ENCODE measurements at places on chromosomes 13 and 19. TPM values are rescaled to one million over a fixed set of nuclear protein-coding genes. Genes with fewer than 3 reads are reported as not detected.

DNA sequence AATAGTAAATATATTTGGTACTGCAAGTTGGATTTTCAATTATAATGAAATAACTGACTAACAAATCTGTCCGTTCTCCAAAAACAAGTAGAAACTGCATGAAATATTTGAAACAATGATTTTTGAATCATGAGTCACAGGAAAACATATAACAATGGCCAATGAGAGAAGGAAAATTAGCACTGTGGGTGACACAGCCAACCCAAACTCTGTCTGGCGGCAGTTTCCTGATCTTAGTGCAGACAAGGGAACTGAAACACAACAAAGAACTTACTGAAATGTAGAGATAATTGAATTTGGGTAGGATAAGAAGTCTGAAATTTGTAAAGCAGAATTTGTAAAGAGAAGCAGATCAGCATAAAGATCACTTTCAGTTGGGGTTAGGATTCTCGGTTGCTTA is 2743.3 kb upstream of the PCDH20 start:
- no peak overlapping the region for H3K4me3 ChIP-seq
- no peak overlapping the region for H3K27ac ChIP-seq
- no peaks in the 10 kb centered on the region for H3K4me1 ChIP-seq
- H3K36me3 ChIP-seq, result no peaks in the 10 kb centered on the region
- H3K27me3 ChIP-seq, result no peaks in the 10 kb centered on the region

DNA sequence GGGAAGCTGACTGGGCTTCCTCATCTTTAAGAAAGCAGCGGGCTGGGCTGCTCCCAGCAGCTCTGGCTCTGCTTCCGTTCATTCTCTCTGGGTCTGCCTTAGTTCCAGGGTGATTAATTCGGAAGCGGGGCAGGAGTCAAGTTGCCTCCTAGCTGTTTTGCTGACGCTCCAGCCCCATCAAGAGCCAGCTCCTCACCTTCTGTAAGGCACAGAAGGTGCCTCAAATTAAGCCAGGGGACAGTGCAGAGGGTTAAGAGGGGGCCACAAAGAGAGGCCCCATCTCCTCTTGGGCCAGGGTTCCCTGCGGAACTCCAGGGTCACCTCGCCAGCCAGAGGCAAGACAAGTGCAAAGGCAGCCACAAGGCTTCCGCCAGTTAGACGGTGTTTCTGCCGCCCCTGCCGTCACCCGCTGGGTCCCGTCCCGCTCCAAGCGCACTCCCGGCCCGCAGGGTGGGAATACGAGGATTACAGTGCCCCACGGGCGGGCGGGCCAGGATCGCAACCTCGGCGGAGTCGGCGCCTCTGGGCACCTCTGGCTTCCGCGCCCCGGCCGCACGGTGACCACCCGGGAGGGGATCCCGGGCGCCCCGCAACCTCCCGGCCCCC is 508 bp downstream of the SLC15A1 start:
- no peaks in the 10 kb centered on the region for H3K36me3 ChIP-seq
- peaks cover 15% of the 10 kb centered on the region for H3K4me1 ChIP-seq
- peaks cover 24% of the 10 kb centered on the region for H3K27me3 ChIP-seq
- no peak for DNase-seq
- H3K27ac ChIP-seq, result no peak overlapping the region

DNA sequence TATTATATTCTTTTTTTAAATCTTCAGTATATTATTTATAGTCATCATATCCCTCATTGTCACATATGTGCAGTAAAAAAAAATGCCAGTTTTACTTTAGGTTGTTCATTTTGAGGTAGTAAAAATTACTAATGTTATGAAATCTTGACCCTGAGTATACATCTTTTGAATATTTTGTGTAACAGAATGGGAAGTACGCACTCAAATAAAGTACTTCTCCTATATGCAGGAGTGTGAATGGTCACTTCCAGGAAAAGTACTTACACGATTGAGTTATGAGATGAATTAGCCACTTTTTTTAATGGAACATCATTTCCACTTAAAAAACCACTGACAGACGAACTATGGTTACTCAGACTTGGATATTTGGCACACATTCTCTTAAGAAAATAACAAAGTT is 58.5 kb downstream of the C13orf42 start:
- DNase-seq, result no peak
- no peaks in the 10 kb centered on the region for H3K27me3 ChIP-seq
- H3K4me1 ChIP-seq, result no peaks in the 10 kb centered on the region
- H3K36me3 ChIP-seq, result no peaks in the 10 kb centered on the region
- H3K4me3 ChIP-seq, result no peak overlapping the region

DNA sequence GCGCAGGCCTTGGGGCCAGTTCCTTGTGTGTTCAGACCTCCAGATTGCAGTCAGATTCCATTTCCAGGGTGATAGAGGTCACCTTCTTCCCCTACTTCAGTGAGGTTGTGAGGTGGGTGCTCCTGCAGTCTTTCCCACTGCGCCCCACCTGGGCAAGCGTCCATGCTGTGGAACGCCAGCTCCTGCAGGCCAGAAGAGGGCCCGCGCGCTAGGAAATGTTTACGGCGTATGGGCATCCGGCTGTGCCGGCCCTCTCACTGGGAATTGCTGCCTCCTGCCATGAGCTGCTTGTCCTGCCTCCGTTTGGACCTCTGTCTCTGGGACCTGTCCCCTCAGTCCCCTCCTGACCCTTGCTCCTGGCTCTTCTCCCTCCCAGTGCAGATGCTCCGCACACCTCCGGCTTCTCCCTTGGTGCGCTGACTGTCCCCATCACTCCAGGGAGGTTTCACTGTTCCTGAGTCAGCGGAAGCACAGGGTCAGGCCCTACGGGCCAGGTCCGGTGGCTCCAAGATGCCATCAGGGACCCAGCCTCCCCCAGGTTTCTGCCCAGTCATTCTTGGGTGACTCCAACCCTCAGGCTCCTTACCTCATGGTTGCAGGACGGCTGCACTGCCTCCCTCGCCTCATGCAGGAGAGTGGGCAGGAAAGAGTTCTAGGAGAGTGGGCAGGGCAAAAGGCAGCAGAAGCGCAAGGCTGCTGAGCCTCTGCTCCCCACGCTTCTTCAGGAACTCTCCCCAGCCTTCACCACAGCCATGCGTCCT is 56.6 kb downstream of the SMARCA4 start:
- peaks cover 59% of the 10 kb centered on the region for H3K36me3 ChIP-seq
- H3K4me3 ChIP-seq, result no peak overlapping the region
- H3K27me3 ChIP-seq, result no peaks in the 10 kb centered on the region

DNA sequence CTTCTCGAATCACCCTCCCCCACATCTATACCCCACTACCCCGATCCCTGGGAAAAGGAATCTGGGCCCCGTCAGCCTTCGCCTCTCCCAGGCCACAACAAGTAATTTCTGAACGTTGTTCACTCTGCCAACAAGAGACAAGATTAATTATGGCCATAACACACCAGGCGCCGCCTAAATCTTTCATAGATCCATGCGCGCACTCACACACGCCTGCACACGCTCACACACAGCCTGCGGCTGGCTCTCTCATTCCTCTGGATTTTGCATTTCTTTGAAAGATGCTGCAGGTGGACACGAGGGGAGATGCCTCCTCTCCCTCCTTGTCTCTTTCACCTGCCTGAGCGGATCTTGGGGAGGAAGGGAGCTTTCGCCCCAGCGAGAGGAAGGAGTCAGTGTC is 17.1 kb downstream of the ZNRF4 start:
- H3K4me3 ChIP-seq, result no peak overlapping the region
- peaks cover 3% of the 10 kb centered on the region for H3K4me1 ChIP-seq
- H3K36me3 ChIP-seq, result no peaks in the 10 kb centered on the region
- DNase-seq, result no peak

GRCh38 chr19:16025108-16026101 is 50.9 kb upstream of the TPM4 start:
- no peaks in the 10 kb centered on the region for H3K27me3 ChIP-seq
- H3K27ac ChIP-seq, result no peak overlapping the region
- H3K4me3 ChIP-seq, result no peak overlapping the region
- no peaks in the 10 kb centered on the region for H3K36me3 ChIP-seq
- DNase-seq, result no peak
- H3K4me1 ChIP-seq, result no peaks in the 10 kb centered on the region

DNA sequence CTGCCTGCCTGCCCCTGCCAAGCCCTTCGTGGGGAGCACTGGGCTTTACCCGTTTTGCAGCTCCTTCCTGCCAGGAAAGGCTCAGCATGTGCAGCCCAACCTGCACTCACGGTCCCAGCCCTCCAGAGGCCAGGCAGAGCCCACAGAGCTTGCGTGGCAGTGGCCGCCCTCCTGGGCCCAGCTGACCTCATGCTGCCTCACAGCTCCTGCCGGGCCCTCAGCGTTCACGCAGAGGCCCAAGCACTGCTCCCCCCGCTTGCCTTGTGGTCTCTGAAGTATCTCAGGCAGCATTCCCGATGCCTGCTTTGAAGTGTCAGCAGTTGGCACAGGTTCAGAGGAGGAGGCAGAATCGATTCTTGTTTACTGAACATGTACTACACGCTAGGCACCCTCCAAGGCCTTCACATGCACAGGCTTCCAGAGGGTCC is 32.5 kb downstream of the CAPN12 start:
- H3K27ac ChIP-seq, result peak overlapping the region; percentile 96
- H3K36me3 ChIP-seq, result peaks cover 52% of the 10 kb centered on the region
- DNase-seq, result no peak
- no peak overlapping the region for H3K4me3 ChIP-seq
- no peaks in the 10 kb centered on the region for H3K27me3 ChIP-seq

DNA sequence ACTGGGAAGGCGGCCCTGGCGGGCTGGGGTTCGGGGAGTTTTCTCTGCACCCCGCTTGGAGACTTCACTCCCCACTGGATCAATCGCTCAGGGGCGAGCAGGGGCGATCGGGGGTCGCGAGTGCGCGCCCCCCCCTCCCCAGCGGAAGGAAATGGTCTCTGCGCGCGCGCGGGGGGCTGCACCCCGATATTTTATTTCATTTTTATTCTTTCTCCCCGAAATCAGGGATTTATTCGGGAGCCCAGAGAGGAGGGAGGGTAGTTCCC is 421 bp downstream of the ARID3A start:
- peak overlapping the region; percentile 82 for H3K4me3 ChIP-seq
- peak overlapping the region; percentile 88 for H3K27ac ChIP-seq
- DNase-seq, result no peak
- peaks cover 3% of the 10 kb centered on the region for H3K27me3 ChIP-seq

DNA sequence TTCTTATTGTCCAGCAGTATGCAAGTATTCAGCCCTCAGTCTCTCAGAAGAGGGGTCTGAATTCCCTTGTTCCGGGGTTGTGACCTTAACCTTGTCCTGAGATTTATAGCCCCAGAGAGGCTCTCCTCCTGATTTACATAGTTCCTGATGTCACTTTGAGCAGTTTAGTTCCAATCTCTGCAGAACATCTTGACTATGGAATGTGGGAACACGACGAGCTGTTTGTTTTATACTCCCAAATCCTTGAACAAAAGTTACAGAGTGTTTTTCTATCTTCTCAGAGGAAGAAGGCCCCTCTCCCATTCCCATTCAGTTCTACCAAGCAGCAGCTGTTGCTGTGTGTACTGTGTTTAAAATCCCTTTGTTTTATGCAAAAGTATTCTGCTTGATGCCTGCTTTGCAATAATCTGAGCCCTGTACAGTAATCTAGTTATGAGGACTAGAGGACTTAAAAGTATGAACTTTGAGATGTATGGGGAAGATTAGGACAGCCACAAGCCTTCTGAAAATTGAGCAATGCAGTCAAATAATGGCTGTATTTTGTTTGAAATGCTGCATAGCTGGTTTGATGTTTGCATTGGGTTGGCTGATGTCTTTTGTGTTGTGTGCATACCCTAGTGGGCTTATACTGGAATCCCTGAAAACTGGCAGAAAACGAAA is 74.7 kb downstream of the KL start:
- H3K4me1 ChIP-seq, result peaks cover 13% of the 10 kb centered on the region
- DNase-seq, result no peak
- H3K27ac ChIP-seq, result no peak overlapping the region
- H3K36me3 ChIP-seq, result no peaks in the 10 kb centered on the region

- H3K27me3 ChIP-seq, result peaks cover 56% of the 10 kb centered on the region
- H3K36me3 ChIP-seq, result no peaks in the 10 kb centered on the region
- no peak for DNase-seq
Observed at GRCh38 chr19:28424077-28424476, 788.9 kb downstream of the UQCRFS1 start.

DNA sequence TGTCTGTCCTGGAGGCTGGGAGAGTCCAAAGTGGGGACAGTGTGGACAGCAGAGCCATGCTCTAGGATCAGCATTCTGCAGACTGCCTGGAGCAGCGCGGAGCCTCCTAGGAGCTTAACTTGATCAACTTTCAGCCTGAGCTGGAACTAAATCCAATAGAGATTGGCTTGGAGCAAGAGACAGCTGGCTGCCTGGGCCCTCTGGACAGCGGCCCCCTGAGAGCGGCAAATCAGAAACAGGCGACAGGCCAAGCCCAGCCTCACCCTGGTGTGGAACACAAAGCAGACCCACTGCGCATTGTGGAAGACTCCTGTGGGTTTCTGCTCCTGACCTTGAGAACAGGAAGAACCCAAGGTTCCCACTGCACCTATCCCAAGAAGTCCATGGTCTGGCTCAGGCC is 462.2 kb downstream of the TSHZ3 start:
- H3K4me3 ChIP-seq, result no peak overlapping the region
- H3K36me3 ChIP-seq, result no peaks in the 10 kb centered on the region
- DNase-seq, result no peak
- H3K27ac ChIP-seq, result no peak overlapping the region

GRCh38 chr13:60944016-60944415 is 471.6 kb downstream of the PCDH20 start:
- no peaks in the 10 kb centered on the region for H3K36me3 ChIP-seq
- no peaks in the 10 kb centered on the region for H3K27me3 ChIP-seq
- DNase-seq, result no peak
- no peaks in the 10 kb centered on the region for H3K4me1 ChIP-seq
- H3K27ac ChIP-seq, result no peak overlapping the region

GRCh38 chr19:5407356-5407755 is 47.9 kb upstream of the ZNRF4 start:
- no peaks in the 10 kb centered on the region for H3K36me3 ChIP-seq
- no peak for DNase-seq

GRCh38 chr13:58850161-58850560 is 1218.6 kb downstream of the PCDH17 start:
- no peak overlapping the region for H3K4me3 ChIP-seq
- no peak for DNase-seq
- no peaks in the 10 kb centered on the region for H3K4me1 ChIP-seq
- no peak overlapping the region for H3K27ac ChIP-seq

GRCh38 chr13:23749288-23749873 is 139.8 kb downstream of the MIPEP start:
- peaks cover 17% of the 10 kb centered on the region for H3K4me1 ChIP-seq
- H3K4me3 ChIP-seq, result no peak overlapping the region
- DNase-seq, result no peak
- H3K27ac ChIP-seq, result no peak overlapping the region
- H3K36me3 ChIP-seq, result peaks cover 5% of the 10 kb centered on the region
- no peaks in the 10 kb centered on the region for H3K27me3 ChIP-seq

GRCh38 chr13:71374471-71375049 is 492.4 kb downstream of the DACH1 start:
- no peaks in the 10 kb centered on the region for H3K4me1 ChIP-seq
- H3K36me3 ChIP-seq, result no peaks in the 10 kb centered on the region
- H3K27ac ChIP-seq, result no peak overlapping the region
- no peak for DNase-seq
- no peak overlapping the region for H3K4me3 ChIP-seq
- no peaks in the 10 kb centered on the region for H3K27me3 ChIP-seq

GRCh38 chr13:88919970-88920628 is 1248.9 kb downstream of the SLITRK5 start:
- H3K27me3 ChIP-seq, result no peaks in the 10 kb centered on the region
- no peak overlapping the region for H3K27ac ChIP-seq
- DNase-seq, result no peak
- no peaks in the 10 kb centered on the region for H3K4me1 ChIP-seq
- no peaks in the 10 kb centered on the region for H3K36me3 ChIP-seq

Gene ADGRE3
- not detected for total RNA-seq

Gene ZNF69
- total RNA-seq, result 8.2 TPM

Gene CGB2
- not detected for total RNA-seq

Gene TEX30
- 12.5 TPM for total RNA-seq

Gene ATP4B
- total RNA-seq, result not detected

Gene PAK4
- total RNA-seq, result 8.3 TPM

Gene ZDHHC20
- 51.0 TPM for total RNA-seq
